ENCODE measurements at places on chromosomes 16 and 17.

DNA sequence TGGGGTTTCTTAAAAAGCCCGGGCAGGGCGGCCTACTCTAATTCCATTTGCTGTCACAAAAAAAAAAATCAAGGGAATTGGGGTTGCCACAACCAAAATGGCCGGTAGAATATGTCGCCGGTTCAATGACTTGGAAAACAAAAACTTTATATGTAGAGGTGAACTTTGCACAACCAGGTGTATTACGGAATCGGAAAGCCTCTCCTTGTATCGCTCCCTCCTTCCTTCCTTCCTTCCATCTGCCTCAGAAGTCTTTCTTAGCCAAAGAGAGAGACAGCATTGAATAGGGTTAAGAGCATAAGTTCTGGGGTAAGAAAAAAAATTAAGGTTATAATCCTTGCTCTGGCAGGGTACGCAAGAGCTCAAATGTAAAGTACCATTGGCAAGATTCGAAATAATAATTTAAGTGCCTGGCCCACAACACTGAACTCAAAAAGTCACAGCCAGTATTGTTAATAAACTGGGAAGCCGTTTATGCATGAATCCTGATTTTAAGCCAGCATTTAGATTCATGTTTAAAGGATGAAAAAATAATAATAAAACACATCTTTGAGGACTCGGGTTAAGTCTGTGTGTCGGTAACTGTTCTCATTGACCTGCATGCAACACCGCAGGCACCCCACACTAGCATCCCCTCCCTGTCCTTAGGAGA lies 522 bp upstream of the GLG1 start:
- no peak for DNase-seq

DNA sequence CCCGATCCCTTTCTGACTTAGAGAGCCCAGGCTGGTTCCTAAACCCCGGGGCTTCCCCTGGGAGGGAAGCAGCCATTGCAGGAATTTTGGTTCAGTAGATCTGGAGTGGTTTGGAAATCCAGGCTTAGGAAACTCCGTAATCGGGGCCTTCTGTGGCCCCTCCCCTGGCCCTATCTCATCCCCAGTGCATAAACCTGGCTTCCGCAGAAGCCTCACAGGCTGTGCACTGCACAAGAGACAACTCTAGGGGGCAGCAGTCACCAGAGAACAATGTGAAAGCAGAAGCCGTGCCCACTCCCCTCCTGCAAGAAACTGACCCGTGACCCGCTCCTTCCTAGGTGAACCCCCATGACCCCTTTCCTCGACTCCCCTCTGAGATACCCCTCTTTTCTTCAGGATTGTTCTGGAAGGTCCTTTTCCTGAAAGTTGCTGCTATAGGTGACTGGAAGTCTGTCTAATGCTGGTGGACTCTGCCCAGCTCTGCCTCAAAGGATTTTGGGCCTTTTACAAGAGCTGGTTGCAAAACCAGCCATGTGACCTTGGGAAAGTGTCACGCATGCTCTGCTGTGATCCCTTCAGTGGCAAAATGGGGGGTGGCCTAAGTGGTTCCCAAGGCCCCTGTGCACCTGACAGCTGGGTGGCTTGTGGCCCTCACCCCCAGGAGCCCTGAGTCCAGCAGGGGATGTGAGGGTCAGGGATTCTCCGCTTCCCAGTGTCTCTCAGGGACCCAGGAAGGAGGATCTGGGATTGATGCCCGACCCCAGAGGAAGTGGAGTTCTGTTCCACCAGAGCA lies 14.4 kb downstream of the GUCY2D start:
- DNase-seq: peak; percentile 35

DNA sequence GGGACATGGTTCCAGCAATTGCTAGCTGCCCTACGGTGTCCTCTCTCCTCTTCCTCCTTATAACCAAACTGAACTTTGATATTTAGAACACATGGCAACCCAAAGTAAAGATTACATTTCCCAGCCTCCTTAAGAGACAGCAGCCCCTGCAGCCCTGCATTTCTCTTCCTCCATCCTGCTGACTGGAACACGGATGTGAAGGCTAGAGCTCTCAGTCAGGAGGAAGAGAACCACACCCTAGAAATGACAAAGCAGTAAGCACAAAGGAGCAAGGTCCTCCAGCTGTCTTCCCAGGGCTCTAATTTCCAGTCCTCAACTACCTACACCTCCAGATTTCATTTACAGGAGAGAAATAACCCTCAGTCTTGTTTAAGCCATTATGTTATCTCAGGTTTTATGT lies 10.9 kb downstream of the DYNC1LI2 start:
- no peak for DNase-seq

DNA sequence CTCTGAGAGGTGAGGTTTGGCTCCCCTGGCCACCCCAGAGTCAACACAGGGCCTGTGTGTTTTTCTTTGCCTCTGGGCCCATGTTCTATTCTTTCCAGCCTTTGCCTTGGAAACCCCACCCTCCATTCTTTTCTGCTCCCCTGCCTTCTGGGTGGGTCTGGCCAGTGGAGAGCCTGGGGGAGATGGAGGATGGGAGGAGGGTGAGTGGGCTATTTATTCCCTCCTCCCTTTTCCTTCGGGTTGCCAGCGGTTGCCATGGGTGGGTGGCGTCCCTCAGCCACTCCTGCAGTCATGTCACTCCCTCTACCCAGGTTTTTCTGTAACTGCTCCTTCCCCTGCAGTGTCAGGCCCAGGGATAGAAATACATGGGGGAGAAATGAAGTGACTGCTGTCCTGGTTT lies 15.5 kb downstream of the CMIP start:
- no peak for DNase-seq

- DNase-seq: no peak
Observed at GRCh38 chr17:50201276-50201854, at the start of gene COL1A1. TSS of gene COL1A1 (minus strand) at chr17:50201631. CDS start at chr17:50201513, 118 bp downstream.

GRCh38 chr16:13999895-14000425 lies 71.2 kb upstream of the MRTFB start:
- no peak for DNase-seq

- DNase-seq: no peak
Observed at GRCh38 chr17:50871364-50871763, 5.2 kb upstream of the TOB1 start.

- no peak for DNase-seq
Observed at GRCh38 chr17:41869426-41869825, 4.2 kb upstream of the KLHL11 start.

DNA sequence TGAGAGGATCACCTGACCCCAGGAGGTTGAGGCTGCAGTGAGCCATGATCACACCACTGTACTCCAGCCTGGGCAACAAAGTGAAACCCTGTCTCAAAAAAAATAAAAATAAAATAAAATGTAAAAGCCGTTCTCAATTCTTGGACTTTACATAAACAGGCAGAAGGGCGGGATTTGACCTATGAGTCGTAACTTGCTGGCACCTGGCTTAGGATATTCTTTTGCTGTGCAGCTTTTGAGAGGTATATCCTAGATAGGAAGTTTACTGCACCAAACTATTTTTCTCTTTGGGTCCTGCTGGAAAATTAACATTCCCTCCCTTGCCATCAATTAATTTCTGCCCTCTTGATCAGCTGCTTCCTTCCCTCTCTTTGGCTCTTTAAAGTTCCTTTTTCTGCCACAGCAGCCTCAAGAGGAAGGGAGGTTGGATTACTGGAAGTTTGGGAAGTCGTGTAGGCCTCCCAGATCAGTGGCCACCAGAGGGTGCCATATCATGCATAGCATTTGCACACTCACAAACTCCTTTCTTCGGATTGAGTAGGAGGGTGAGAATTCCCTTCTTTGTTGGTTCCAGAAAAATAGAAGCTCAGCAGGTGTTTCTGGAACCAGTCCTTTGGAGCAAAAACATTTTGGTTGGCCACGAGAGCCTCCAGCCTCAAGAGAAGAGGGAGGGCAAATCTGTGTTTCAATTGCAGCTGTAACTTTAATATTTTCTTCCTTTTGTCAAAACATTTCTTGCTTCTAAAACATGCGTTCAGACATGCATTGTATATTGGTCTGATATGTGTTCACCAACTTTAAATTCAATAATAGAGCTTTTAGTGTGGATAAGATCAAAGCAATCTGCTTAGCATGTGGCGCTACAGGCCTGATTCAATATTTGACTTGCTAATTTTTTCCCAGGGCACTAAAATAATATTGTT lies 147.3 kb downstream of the CCDC182 start:
- DNase-seq: no peak

DNA sequence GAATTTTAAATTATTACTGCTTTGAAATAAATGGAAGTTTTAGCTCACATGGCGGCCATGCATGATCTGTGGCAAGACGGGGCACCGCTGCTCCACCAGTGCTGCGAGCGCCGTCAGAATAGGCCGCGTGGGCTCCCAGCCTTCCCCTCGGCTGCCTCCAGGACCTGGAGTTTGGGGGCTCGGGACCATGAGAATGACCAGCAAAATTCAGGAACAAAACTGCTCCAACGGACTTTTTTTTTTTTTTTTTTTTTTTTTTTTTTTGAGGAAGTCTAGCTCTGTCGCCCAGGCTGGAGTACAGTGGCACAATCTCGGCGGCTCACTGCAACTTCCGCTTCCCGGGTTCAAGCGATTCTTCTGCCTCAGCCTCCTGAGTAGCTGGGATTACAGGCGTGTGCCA lies 38.3 kb upstream of the AKAP1 start:
- no peak for DNase-seq

GRCh38 chr17:82300707-82301270 lies 16.6 kb downstream of the CD7 start:
- DNase-seq: no peak

GRCh38 chr17:10652984-10653659 lies 4.0 kb downstream of the MYH3 start:
- DNase-seq: no peak

- DNase-seq: no peak
Observed at GRCh38 chr16:651844-652243, 2.7 kb downstream of the WDR90 start.

GRCh38 chr17:47423406-47424295 lies 99.9 kb downstream of the EFCAB13 start:
- DNase-seq: no peak

DNA sequence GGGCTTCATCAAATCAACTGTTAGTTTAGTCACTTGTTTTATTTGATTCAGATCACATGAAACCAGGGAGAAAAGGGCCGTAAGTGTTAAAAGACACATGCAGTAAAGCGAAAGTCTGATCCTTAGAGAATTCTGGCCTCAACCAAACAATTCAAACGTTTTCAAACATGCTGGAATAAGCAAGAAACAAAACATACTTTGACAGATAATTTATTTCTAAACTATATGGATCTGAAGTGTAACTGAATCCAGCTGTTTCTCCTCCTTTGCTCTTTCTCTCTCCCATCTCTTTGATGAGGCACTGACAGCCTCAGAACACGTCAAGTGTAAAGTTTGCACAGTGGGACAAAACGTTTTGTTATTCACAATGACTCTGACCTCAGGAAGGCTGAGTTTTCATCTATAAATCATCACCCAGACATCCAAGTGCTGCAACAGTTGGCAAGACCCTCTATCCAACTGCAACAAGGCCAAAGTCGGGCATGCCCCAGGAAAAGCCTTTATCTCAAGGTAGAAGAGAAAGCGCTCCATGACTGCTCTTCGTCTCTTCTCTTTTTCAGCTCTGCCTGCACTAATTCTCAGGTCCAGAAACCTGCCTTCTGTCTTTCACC lies 267.1 kb upstream of the MYOCD start:
- DNase-seq: no peak

DNA sequence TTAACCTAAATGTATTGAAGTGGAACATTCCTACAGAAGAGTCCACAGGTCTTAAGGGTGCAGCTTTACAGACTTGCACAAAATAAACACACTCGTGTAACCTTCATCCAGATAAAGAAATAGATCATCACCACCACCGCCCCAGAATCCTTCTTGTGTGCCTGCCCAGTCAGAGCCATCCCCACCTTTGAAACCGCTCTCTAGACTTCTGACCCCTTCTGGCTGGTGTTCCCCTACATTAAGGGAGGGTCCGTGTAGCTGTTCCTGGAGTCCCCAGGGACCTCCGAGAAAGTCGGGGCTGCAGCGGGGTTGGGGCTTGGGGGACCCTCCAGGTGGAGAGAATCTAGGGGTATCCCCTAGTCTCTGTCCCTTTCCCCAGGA lies 9.4 kb downstream of the TBX4 start:
- DNase-seq: no peak

GRCh38 chr16:67847064-67847861 lies at the start of gene CENPT:
TSS of gene CENPT (minus strand) at chr16:67847693. CDS start at chr16:67833859, 13,834 bp downstream.
- peak; percentile 50 for DNase-seq

DNA sequence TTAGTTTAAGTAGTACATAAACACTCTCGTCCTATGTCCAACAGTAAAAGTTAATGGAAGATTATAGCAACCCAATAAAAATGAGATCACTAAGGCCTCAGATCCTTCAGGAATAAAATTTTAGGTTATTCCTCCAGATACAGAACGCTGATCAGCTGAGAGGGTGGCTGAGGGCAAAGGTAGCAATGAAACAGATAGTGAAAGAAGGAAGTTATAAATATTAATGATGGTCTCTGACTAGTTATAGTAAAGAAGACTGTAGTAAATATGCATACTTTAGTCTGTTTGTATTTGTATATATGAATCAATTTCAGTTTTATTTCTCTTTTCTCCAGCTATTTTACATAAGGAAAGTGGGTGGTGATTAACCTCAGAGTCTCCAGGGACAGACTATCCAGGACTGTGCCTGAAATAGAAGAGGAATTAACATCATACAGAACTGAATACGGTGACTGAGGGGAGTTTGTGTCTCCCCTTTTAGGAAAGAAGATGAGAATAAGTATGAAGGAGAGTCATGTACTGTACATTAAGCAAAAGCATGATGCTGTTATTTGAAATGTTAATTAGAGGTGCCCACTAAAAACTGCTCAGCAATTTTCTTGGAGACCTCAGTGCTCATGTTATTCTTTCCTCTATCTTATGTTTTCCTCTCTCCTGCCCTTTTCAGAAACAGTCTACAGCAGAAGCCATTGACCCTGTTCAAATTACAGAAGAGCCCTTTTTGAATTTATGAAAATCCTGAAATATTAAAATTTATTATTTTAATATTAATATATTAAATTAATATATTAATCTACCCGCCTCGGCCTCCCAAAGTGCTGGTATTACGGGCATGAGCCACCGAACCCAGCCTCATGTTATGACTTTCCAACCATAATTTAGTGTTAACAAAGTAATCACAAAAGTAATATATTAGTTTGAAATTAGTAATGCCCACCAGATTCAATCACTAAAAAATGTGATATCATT lies 36.5 kb upstream of the DHRS7B start:
- no peak for DNase-seq

DNA sequence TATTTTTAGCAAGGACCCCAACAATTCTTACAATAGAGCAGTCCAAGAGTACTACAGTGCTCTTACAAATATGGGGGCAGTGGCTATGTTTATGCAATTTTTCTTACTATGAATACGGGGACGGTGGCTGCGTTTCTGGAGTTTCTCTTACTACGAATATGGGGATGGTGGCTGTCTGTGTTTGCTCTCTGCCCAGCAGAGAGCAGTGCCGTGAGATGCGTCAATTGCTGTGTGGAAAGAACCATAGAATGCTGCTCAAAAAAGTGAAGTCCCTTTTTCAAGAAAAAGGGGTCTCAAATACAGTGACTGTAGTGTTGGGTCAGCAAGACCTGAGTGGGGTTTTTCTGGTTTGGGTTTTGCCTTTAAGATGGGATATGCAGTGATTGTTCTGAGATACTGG lies 53.9 kb downstream of the KNOP1 start:
- no peak for DNase-seq

GRCh38 chr17:43822570-43823190 lies 10.3 kb downstream of the MPP3 start:
- DNase-seq: no peak

Data from stimulated activated CD4-positive, alpha-beta T cell treated with anti-CD3 and anti-CD28 coated beads, TNF-alpha, amount 100 ng/mL, for 48 hours (primary cell).